ENCODE measurements at places on chromosomes 2 and 18.
A peak's percentile ranks its signal among the peaks of the same experiment; 100 is the strongest.

DNA sequence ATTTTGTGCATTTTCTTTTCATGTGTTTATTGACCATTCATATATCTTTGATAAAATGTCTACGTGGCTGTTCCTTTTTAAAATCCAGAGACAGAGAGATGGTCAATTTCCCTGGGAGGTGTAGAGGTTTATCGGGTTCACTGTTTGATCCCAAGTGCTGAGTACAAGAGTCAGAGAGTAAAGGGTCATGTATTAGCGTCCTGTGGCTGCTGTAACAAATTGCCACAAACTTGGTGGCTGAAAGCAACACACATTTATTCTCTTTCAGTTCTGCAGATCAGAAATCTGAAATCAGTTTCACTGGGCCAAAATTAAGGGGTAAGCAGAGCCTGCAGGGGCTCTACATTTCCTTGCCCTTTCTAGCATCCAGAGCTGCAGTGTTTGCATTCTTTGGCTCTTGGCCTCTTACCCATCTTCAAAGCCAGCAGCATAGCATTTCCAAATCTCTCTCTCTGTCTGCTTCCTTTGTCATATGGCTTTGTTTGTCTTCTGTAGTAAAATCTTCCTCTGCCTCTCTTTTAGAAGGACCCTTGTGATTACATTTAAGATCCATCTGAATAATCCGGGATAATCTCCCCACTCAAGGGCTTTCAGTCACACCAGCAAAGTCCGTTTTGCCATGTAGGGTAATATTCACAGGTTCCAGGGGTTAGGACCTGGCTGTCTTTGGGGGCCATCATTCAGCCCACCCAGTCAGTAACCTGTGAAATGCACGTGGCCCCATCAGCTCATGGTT lies 49.9 kb downstream of the TMEM17 start:
- no peak for DNase-seq

DNA sequence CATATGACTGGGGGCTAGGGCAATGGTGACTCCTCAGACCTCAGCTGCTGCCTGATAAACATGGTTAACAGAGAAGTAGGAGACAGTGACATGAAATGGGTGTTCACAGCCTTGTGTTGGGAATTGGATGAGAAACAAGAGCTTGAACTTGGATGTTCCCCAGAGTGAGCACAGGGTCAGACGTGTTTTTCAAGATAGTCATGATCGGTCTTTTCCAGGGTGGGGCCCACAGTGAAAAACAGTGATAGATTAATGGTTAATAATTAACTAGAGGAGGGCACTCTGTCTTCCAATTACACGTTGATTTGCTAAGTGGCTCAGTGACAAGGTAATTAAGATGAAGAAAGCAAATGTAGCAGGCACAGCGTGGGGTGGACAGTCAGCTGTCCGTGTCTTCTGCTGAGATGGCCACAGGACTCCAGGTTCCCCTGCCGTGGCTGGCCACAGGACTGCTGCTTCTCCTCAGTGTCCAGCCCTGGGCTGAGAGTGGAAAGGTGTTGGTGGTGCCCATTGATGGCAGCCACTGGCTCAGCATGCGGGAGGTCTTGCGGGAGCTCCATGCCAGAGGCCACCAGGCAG lies at the start of gene UGT1A3:
Gene UGT1A3 (plus strand): TSS at position 320 of the 579 bp plus-strand sequence. CDS start 85 bp downstream, at position 405.
- no peak for DNase-seq

GRCh38 chr2:224009605-224010315 lies 29.3 kb downstream of the SERPINE2 start:
- no peak for DNase-seq

GRCh38 chr2:172313715-172314341 lies 113.6 kb upstream of the ITGA6 start:
- DNase-seq = no peak

DNA sequence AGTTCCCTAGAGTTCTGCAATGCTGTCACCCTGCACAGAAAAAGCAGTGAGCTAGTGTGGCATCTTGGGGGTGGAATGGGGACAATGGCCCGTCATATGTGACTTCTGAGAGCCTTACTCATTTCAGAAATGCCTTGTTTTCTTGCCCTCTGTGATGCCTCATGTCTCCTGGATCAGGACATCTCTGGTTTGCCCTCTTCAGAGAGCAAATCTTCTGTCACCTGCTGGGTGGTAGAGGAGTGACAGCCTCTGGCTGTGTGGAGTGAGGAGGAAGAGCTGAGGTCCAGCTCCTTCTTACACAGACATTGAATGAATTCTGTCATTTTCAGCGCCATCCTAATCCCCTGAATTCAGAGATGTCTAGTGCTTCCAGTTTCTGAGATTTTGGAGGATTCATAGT lies 55.6 kb upstream of the PHLPP1 start:
- DNase-seq = no peak

DNA sequence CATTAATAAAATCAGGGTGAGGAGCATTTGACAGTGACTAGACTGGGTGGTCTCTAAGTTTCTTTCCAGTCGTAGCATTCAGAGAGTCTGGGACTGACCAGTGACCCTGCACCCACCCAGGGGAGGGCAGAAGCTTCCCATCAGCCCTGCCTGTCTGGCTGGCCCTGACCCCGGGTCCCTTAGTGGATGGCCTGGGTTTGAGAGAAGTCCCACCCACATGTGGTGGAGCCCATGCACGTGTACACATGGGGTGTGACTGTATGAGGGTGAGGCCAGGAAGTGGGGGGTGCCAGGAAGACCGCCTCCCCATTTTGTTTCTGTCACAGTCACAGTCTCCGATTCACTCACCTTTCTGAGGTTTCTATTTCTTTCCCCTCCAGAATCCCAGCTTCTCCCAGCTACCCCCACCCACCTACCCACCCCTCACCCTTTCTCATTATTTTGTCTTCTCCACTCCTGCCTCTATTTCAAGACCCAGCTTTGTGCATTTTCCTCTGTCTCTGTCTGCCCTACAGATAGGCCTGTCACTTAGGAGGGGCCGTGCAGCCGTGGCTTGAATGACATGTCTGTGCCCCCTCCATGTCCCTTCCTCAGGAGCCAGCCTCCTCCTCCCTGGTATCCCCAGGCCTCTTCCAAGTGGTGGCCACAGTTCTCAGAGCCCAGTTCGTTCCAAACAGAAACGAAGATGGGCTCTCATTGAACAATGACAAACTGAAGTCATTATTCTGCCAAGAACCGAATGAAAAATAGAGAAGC lies 13.6 kb downstream of the CIB4 start:
- DNase-seq = no peak

GRCh38 chr2:224217962-224218347 lies 178.9 kb upstream of the SERPINE2 start:
- DNase-seq = no peak

GRCh38 chr2:1598041-1598710 lies 146.1 kb downstream of the PXDN start:
- no peak for DNase-seq

GRCh38 chr18:78390348-78390951 lies 589.2 kb upstream of the SALL3 start:
- DNase-seq = no peak

DNA sequence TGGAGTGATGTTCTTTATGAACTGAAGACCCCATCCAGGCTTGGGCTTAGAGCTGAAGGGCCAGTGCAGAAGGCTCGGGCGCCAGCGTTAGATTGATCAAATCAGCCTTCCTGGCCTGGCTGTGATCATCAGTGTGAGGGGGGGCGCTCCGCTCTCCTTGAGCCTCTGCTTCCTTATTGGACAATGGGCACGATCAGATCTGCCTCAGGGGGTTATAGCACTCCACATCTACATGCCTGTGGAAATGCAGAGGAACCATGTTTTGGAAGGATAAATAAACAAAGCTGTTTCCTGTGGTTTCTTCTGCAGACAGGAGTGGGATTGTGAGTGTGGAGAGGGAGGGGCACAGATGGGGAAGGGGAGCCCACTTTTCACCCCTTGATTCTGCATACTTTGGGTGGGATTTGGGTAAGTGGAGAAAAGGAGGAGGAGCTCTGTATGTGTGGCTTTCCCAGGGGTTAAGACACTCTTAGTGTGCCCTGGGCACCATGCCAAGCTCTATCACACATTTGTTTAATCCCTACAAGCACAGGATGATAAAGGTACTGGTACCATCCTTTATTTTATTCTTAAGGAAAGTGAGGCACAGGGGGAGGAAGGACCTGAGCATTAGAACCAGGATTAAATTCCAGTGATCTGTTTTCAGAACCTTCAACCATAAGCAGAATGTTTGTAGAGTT lies 150.5 kb downstream of the EN1 start:
- DNase-seq = no peak

GRCh38 chr2:187718092-187718491 lies 163.9 kb upstream of the TFPI start:
- no peak for DNase-seq

GRCh38 chr18:61502472-61502871 lies 169.2 kb downstream of the CDH20 start:
- DNase-seq = peak; percentile 1

GRCh38 chr2:101828673-101829334 lies 131.3 kb downstream of the MAP4K4 start:
- no peak for DNase-seq

DNA sequence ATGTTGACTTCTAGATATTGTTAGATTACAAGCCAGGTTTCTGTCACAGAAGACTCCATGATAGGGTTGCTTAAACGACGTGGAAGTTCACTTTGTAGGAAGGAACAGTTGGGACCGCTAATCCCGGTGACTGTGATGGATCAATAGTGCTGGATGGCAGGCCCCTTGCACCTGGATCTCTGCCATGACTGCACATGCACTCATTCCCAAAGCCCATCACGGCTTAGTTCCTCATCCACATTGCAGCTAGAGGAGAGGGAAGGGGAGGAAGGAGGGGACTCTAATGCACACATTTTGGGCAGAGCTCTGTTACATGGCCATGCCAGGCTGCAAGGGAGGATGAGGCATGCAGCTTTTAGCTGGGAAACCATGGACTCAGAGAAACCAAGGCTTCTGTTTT lies 773.7 kb upstream of the RAB6C start:
- DNase-seq = no peak

DNA sequence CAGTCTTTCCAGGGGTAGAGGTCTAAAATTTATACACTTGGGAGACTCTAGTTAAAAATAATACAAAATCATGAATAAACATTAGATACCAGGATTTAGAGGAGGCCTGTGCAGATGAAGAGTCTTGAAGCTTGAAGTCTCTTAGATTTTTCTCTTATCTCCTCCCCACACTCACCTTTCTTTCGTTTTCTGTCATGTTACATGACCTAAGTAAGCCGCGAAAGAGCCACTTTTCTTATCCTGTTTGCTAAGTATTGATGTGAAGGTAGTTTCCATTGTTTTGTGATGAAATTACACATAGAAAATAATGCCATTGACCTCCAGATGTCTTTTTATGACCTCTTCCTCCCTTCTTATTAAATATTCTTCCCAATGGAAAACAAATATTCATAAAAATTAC lies 367.8 kb downstream of the LRRTM1 start:
- DNase-seq = no peak

- DNase-seq = no peak
Measured at GRCh38 chr2:207836521-207837133, 66.9 kb upstream of the FZD5 start.

DNA sequence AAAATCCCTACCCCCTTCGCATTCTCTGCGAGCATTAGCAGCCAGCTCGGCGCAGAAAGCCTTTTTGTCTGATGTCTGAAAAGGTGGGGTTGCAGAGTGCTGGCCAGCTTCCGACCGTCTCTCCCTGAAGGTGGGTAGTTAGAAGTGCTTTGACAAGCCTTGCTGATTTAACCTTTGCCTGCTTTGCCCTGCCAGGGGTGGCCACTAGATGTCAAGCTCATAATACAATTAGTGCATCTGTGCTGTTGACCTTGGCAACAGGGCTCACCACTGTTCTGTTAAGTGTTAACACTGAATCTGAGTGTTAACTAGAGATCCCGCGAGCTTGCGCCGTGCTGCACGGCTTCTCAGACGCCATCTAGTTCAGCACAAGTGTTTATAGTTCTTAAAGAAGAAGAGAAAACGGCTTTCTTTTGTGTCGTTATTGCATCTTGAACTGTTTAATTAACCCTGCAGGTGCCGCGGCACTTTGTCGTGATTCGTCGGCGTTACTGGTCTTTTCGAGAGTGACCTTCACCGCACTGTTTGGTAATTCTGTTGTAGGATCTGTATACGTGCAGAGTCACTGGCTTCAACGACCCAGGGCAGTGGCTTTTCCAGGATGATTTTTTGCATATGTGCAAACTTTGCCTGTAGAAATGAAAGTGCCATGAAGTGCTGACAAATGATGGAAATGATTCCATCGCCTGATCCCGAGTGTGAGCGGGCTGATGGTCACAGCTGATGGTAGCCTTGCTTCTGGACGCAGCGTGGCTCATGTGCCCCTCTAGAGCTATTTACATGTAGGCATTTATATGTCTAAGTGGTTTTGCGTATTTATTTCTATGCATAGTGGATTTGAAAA lies 5.5 kb downstream of the SALL3 start:
- DNase-seq = peak; percentile 38

- no peak for DNase-seq
Measured at GRCh38 chr2:28447086-28447485, 48.8 kb upstream of the PLB1 start.
